ENCODE measurements at places on chromosomes 2 and 18. TPM values are rescaled to one million over a fixed set of nuclear protein-coding genes. Genes with fewer than 3 reads are reported as not detected.

Gene TRIM43
- total RNA-seq = not detected

Gene MERTK
- 4.7 TPM for total RNA-seq

Gene DYSF
- 48.2 TPM for total RNA-seq

Gene SCN3A
- 0.99 TPM for total RNA-seq

Gene MSH2
- total RNA-seq = 14.8 TPM

Gene MALL
- 11.8 TPM for total RNA-seq

Gene RTTN
- total RNA-seq = 10.6 TPM

Gene CDKL4
- total RNA-seq = 0.66 TPM
